ENCODE measurements at places on chromosomes 7 and 10.

- DNase-seq = no peak
Observed at GRCh38 chr10:5882961-5883360, 6.7 kb downstream of the ANKRD16 start.

DNA sequence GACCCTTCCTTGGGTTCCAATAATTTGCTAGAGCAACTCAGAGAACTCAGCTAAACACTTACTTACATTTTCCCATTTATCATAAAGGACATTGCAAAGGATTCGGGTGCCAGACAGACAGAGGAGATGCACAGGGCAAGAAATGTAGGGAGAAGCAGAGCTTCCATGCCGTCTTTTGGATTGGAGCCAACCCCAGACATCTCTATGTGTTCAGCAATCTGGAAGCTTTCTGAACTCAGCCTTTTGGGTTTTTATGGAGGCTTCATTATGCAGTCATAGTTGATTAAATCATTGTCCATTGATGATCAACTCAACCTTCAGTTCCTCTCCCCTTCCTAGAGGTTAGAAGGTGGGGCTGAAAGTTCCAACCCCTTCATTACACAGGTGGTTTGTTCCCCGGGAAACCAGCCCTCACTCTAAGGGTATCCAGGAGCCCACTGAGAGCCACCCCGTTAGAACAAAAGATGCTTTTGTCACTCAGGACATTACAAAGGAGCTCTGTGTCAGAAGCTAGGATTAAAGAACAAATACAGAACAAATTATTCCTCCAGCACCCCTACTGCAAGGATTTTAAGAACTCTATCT lies 211.9 kb upstream of the VSTM2A start:
- DNase-seq = peak; percentile 91

GRCh38 chr10:5684971-5685763 lies 529 bp downstream of the TASOR2 start:
- DNase-seq = peak; percentile 79

GRCh38 chr10:111865550-111865949 lies 318.0 kb downstream of the GPAM start:
- no peak for DNase-seq

- DNase-seq = no peak
Observed at GRCh38 chr10:75492173-75492925, 60.9 kb downstream of the LRMDA start.

- no peak for DNase-seq
Observed at GRCh38 chr7:20280475-20281351, 50.0 kb upstream of the ITGB8 start.

- DNase-seq = no peak
Observed at GRCh38 chr10:72720814-72721660, 29.1 kb downstream of the MCU start.

DNA sequence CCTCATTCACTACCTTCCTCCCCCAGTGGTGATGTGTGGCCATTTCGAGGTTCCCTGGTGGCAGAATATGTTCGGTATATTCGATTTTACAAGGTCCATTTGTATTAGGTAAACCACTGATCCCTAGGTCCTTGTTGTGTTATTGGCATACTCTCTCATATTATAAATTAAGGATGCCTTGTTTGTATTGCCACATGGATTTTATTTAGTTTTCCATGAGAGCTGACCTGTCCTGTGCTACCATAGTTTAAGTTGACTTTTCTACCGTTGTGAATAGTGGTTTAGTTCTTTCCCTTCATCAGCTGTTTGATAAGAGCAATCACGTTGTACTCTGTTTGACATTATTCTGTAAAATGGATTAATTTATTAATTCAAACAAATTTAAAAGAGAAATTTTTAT lies 29.4 kb downstream of the ZNRF2 start:
- no peak for DNase-seq

GRCh38 chr10:90937645-90938258 lies 16.9 kb upstream of the ANKRD1 start:
- DNase-seq = no peak

GRCh38 chr7:220151-220841 lies 27.9 kb downstream of the FAM20C start:
- no peak for DNase-seq

- no peak for DNase-seq
Observed at GRCh38 chr10:131797626-131798025, 103.2 kb upstream of the PPP2R2D start.

DNA sequence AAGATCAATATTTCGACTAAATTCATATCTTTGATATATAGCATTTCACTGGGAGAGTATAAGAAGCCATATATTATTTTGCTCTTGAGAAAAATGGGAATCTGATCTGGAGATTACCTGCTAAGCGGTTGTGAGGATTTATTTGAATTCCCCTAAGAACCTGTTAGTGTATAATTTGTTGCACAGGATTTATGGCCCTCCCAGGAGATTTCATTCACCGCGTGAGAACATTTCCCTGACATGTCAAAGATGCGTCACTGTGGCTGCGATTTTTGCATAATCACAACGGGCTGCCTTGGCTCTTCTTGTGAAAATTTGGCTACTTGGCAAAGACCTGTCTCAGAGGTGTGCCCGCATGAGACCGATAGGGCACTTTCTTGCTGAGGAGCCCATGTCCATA lies 184.7 kb upstream of the PFKP start:
- no peak for DNase-seq

GRCh38 chr10:101650863-101651262 lies 44.1 kb downstream of the FBXW4 start:
- DNase-seq = no peak

- no peak for DNase-seq
Observed at GRCh38 chr10:547591-548081, 141.8 kb downstream of the DIP2C start.

DNA sequence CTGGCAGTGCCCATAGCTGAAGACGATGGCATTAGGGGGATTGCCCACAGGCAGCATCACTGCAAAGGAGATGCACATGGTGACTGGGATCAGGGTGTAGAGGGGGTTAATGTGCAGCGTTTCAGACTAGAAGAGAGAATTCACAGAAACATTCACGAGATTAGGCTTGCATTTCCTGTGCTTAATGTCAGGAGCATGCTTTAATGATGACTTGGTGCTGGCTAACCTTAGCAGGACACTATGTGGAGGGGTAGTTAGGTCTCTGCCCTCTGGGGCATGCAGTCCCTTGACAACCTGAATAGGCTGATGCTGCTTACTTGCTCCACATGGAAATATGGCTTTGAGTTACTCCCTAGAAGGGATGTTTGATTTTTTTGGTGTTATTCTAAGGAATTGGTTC lies 21.8 kb downstream of the STMP1 start:
- DNase-seq = no peak

GRCh38 chr10:94545391-94546048 lies at the start of gene HELLS:
Gene HELLS, plus strand, starts transcription at chr10:94545788. Its CDS starts 134 bp downstream, at chr10:94545922.
- peak; percentile 46 for DNase-seq

GRCh38 chr10:15316145-15316544 lies 54.9 kb downstream of the FAM171A1 start:
- no peak for DNase-seq

- DNase-seq = no peak
Observed at GRCh38 chr7:53013925-53014324, 21.5 kb upstream of the POM121L12 start.

- no peak for DNase-seq
Observed at GRCh38 chr10:54880996-54881395, 80.0 kb upstream of the PCDH15 start.

- peak; percentile 64 for DNase-seq
Observed at GRCh38 chr10:128062881-128063563, 63.2 kb downstream of the MKI67 start.

- no peak for DNase-seq
Observed at GRCh38 chr7:2967705-2968104, 76.0 kb downstream of the CARD11 start.

DNA sequence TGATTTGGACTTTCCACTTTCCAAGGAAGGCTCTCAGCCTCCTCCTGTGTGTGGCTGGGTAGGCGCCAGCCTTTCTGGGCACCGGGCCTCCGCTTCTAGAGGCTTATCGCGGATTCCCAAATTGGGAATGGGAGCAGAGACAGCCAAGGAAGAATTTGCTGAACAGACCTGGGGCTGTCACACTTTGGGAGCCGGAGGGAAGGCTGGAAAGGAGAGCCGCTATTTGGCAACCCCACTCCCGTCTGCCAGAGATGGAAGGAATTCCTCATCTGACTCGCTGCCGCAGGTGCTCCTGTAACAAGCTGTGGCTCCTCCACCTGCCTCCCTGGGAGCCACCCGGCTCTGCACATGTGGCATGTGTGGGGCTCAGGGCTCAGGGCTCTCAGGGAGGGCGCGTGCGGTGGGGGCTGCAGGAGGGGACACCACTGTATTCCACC lies 50.8 kb upstream of the ECHDC3 start:
- no peak for DNase-seq

- DNase-seq = no peak
Observed at GRCh38 chr7:34165927-34166550, 260.7 kb downstream of the BMPER start.

Measured in pons (tissue), 1 donor.